Dermis blood vessel endothelial cell (primary cell): ENCODE measurements at places on chromosomes 2 and 18. TPM values are rescaled to one million over a fixed set of nuclear protein-coding genes. Genes with fewer than 3 reads are reported as not detected.

DNA sequence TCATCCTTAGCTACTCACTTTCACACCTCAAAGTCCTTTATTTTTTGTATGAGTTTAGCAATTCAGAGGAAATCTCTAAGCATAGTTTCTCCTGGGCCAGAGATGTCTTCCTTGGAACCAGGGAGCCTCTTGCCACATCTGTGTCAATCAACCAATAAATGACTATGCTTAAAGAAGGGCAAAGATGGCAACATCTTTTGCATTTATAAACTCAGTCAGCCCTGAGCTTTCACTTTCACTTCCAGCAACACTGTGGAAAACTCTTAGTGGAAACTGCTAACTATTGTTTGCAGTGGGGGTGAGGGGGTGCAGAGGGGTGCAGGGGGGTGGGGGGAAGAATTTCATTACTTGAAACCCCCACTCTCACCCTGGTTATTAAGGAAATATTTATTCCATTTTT, 3.4 kb downstream of the ACVR1C start:
- no peak for DNase-seq

MYO5B gene
- total RNA-seq: 0.70 and 0.85 TPM in 2 replicates

CRIM1 gene
- 765 and 891 TPM in 2 replicates for total RNA-seq

PSMG2 gene
- total RNA-seq: 72.6 and 79.0 TPM in 2 replicates

DNA sequence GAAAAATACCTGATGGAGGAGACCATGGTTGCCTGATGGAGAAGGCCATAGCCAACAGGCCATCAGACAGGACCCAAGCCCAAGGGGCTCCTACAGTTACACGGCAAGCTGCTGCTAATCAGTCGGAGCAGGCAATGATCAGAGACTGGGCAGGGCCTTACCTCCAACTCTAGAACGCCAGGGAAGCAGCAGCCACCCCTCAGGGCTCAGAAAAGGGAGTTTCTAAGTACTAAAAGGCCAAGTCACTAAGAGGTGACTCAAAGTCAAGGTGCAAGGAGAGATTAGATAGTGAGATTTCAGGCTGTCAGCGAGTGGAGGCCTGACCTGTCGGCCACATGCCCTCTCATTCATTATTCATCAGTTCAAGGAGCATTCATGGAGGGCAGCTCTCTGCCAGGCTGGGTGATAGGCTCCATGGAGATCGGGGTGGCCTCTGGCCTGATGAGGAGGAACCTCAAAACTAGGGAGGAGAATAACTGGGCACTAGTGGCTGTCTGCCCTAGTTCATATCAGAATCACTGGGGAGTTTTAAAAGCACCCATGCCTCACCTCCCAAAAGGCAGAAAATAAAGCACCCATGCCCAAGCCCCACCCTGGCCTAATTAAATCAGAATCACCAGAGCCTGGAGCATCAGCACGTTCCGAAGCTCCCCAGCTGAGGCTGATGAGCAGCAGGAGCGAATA, 3.6 kb downstream of the VIL1 start:
- DNase-seq: no peak

DNA sequence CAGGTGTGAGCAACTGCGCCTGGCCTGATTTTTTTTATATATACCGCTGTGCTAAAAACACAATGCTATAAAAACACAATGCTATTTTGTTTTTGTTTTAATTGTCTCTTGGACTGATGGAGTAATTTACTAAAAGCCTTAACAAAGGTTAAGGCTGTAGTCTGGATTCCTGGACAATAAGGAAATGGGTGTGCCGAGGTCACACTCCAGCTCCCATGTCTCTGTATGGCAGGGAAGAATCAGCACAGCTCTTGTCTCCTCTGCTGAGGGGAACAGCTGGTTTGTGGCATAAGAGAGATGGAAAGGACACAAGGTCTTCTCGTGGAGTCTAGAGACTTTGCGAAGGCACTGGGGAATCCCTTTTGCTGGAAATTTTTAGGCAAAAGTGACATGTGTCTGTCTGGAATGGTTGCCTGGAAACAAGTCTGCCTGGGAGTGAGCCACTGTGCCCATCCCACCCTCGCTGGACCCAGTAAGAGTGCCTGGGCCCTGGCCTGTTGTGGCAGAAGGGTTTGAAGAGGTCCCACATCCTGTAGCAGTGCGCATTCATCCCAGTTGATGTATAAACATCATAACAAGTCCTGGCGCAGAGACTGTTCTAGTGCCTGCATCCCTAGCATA, 73.1 kb downstream of the MAPK4 start:
- no peak for DNase-seq

- DNase-seq: no peak
These were observed 107.2 kb downstream of the CD226 start for GRCh38 chr18:69840445-69840844.

STARD7 gene
- 284 and 301 TPM in 2 replicates for total RNA-seq

SP140 gene
- total RNA-seq: 0.09 TPM in 1 of 2 replicates, not detected in the other

SCN2A gene
- under 0.01 TPM in 2 replicates for total RNA-seq

- DNase-seq: no peak
These were observed 25.1 kb upstream of the ODC1 start for GRCh38 chr2:10473121-10473756.

- DNase-seq: no peak
These were observed 17.8 kb downstream of the ERFE start for GRCh38 chr2:238176613-238177012.

DNA sequence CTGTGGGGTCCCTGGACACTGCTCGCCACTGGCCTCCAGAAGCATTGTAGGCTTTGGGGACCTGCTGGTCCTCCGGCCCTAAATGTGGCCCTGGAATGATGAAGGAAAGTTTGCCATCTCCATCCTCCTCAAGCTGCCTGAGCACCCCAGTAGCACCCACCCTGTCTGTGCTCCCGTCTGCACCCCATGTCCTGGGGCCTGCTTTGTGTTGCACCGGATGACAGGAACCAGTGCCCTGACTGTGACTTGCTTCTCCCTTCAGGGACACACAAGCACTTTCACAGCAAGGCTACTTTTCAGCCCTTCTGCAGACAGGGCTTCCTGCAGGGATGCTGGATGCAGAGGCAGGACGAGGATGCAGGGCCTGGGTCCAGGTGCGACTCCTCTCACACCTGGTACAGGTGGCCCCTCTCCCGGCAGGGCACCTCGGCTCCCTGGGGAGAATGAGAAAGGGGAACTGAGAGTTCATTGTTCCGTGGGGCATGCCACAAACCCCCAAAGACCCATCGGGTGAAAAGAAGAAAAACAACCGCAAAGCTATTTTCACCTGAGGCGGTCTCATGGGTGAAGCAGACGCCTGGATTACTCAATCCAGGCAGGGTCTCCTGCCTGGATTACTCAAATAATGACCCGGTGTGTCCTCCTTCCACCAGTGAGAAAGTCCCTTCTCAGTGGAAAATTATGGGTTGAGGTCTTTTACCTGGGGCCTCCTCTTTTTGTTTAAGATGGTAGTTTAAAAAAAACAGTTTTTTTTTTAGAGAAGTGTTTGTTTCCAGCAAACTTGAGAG, 74.9 kb downstream of the LONRF2 start:
- no peak for DNase-seq

DNA sequence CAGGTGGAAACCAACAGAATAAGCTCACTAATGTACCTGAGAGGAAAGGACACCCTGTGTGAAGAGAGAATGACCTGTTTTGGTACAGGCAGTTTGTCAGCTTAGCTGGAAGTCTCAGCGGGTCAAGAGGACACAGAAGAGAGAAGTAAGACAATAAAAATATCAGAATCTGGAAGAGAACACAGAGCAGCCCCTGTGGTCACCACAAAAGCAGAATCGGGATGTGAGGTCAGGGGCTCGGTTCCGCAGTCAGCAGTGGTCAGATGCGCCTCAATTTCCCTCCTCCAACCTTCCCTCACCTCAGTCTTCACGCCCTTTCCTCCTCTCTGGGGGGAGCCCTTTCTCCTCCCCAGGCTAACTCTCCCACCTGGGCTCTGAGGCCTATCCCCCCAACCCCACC, 122.9 kb downstream of the AFF3 start:
- DNase-seq: no peak

AOX1 gene
- total RNA-seq: 2.4 and 2.6 TPM in 2 replicates

GRCh38 chr2:18900691-18901141, 311.3 kb upstream of the NT5C1B start:
- no peak for DNase-seq

DNA sequence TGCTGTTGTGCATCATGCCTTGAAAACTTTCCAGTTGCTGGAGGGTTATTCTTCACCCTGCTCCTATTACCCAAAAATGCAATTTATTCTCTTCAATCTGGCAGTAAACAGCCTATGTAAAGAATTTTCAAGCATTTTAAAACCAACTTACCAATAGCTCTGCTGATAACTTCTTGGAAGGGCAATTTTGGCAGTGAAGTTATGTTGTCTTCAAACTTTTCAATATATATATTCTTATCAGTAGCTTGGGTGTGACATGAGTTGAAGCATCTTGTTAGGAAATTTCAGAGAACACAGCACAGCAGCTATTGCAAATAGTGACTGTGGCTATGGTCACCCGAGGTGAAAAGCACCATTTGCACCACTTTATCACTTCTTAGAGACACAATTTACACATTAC, 395.5 kb downstream of the STK39 start:
- no peak for DNase-seq

FEZ2 gene
- 103 and 115 TPM in 2 replicates for total RNA-seq

TMEM185B gene
- 33.7 and 36.4 TPM in 2 replicates for total RNA-seq

DNA sequence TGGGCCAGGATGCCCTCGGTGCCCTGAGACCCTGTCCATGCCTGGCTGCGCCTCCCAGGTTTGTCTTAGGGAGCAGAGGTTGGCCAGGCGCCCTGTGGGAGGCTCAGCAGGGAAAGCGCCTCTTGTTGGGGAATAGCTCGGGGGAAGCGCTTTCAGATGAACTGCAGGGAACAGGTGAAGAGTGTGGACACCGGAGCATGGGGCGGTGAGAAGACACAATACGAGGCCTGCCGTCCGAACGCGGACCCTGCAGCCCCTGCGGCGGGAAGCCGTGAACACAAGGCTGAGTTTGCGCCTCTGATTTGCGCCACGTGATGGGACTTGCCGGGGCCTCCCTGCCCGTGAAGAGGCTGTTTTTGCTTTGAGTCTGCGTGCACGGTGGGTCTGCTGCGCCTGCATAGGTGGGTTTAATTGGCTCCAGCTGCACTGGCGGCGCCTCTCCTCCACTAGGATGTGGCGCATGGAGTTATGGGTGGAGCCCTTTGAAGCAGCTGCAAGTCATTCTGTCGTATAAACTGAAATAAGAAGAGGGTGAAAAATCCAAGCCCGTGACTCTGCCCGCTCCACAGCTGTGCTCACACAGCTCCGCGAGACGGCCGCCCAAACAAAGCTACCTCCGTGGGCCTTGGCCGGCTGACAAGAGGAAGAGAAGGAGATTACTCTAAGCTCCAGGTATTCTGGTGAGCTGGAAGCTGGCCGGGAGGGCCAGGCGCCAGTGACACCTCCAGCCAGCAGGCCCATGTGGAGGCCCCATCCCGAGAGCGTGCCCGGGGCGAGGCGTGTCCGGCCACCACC, 103.5 kb upstream of the CTDP1 start:
- no peak for DNase-seq

ADCYAP1 gene
- total RNA-seq: not detected in 2 replicates

SERPINB3 gene
- total RNA-seq: 0.17 TPM in 1 of 2 replicates, not detected in the other

PCARE gene
- under 0.01 TPM in 1 of 2 replicates, not detected in the other for total RNA-seq

GRCh38 chr2:144659731-144660275, 139.9 kb upstream of the ZEB2 start:
- no peak for DNase-seq

MATN3 gene
- 1.2 and 1.3 TPM in 2 replicates for total RNA-seq

FHL2 gene
- 42.0 and 56.4 TPM in 2 replicates for total RNA-seq

DNA sequence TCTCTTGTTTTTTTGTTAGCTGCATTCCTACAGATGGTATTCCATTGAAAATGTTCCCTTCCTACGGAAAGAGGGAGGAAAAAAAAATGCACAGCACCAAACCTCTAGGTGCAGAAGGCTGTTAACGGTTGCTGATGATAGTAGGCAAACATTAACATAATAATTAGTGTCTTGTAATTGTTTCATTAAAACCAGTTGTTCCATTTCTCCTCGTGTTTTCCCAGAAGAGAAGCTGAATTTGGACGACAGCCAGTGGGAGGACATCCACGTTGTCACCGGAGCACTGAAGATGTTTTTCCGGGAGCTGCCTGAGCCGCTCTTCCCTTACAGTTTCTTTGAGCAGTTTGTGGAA, 494.7 kb downstream of the ARHGAP15 start:
- DNase-seq: no peak

DNA sequence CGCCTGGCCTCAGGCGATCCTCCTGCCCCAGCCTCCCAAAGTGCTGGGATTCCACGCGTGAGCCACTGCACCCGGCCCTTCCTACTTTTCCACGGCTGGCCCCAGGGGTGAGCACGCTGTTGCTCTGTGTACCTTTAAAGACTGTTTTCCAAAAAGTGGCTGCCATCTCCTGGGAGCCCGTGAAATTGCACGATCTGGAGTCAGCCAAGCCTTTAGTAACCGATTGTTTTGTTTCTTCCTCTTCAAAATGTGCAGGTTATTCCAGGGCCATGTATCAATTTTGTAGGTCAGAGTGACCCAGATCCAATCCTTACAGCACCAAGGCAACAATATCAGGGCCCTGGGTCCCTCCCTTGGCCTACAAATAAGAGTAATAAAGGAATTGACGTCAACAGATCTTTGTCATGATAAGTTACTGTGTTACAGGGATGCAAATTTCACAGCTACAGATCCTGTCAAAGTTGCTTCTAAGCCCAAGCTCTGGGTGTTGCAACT, 135.6 kb upstream of the ZNF236 start:
- peak; percentile 72 for DNase-seq

DNA sequence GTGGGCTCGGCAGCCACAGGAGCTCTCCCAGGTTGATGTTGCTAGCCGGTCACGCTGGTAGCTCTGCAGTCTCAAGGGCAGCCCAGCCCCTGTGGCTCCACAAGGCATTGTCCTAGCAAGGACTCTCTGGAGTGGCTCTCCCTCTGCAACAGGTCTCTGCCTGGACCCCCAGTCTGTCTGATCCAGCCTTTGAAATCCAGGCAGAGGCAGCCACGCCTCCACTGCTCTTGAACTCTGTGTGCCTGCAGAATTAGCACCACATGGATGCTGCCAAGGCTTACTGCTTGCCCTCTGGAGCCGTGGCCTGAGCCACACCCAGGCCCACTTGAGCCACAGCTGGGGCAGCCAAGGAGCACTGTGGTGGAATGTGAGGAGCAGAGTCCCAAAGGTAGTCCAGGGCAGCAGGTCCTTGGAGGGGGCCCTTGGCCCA, 43.0 kb upstream of the FAHD2A start:
- no peak for DNase-seq

- no peak for DNase-seq
These were observed 967.8 kb downstream of the BCL11A start for GRCh38 chr2:59585655-59586054.

DNA sequence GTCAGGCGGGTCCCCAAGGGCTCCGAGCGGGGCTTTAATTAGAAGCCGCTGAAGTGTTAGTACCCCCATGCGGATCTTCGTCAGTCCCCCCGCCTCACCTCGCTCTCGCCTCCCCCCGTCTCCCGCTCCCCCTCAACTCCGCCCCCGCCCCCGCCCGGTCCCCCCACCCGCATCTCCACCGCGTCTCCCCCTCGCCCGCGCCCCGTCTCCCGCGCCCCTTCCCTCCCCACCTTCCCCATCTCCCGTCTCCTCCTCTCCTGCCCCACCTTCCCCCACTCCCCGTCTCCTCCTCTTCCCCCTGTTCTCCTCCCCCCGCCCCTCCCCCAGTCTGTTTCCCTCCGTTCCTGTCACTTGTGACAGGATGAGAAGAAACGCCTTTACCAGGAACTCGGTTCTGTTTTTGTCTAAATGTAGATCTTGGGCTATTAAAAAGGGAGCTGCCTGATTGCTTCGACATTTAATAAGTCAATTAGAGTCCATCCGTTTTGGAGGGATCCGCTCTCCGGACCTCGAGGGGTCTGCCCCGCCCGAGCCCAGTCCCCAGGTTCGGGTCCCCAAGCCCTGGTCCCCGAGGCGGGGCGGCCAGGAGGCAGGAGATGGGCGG, 969 bp upstream of the ALKAL2 start:
- DNase-seq: peak; percentile 3

GRCh38 chr2:125681576-125681975, 974.4 kb upstream of the GYPC start:
- DNase-seq: no peak
